CD4-positive, alpha-beta T cell treated with Interleukin-17A for 1 hour (primary cell): ENCODE measurements at places on chromosomes 16 and 17.
A peak's percentile ranks its signal among the peaks of the same experiment; 100 is the strongest.

DNA sequence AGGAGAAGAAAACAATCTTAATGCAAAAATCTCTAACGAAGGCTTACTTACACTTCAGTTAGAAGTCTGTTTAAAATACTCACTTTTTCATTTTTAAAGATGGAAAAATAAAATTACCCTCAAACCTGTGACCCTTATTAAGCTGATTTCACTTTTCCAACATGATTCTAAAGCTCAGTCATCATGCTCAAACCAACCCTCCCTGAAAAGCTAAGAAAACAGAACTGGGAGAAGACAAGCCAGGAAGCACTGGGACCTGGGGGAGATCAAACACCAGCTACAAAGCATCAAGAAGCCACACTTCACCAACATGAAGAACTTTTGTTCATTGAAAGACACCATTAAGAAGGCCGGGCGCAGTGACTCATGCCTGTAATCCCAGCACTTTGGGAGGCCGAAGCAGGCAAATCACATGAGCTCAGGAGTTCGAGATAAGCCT lies 88.8 kb downstream of the LITAF start:
- no peak for DNase-seq

DNA sequence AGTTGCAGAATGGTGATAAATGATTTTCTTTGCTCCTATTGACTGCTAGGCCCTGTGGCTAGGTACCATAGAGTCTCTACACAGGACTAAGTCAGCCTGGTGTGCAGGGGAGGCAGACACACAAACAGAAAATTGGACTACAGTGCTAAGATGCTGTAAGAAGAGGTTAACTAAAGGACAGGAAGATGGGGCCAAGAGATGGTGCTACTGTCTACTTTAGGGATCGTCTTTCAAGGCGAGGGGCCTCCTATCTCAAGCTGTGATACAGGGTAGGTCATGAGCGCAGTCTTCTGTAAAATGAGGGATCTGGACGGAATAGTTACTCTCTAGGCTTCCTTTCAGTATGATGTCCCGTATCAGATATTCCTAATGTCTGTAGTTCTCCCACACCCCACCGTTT lies 817 bp downstream of the NME1 start:
- DNase-seq: peak; percentile 8

DNA sequence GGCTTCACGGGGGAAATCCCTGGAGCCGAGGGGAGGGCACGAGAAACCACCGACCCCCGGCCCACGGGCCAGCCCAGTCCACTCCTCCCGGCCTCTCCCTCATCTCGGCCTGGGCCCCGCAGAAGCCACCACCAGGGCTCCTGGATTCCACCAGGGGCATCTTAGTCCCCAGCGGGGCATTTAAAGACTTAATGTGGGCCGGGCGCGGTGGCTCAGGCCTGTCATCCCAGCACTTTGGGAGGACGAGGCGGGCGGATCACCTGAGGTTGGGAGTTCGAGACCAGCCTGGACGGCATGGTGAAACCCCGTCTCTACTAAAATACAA lies 24.1 kb upstream of the ABR start:
- DNase-seq: no peak

DNA sequence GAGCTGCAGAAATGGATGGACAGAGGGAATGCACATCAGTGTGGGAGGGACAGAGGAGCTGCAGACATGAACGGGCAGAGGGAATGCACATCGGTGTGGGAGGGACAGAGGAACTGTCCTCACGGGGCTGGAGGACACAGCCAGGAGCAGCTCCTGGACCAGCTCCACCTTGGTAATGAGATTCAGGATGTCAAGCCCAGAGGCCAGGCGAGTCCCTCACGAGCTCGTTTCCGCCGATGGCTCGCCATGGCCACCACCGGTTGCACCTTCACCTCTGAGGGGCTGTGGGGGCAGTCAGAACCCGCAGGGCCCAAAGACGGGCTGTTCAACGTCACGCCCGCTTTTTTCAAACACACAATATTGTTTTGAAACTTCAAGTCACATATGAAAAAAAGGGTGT lies 56.2 kb downstream of the RPH3AL start:
- DNase-seq: no peak

- DNase-seq: no peak
These were observed 22.6 kb downstream of the SLC5A10 start for GRCh38 chr17:18974407-18975149.

- DNase-seq: no peak
These were observed 3.3 kb downstream of the MEAK7 start for GRCh38 chr16:84501077-84501735.

- no peak for DNase-seq
These were observed 7.4 kb downstream of the CACNG4 start for GRCh38 chr17:66971730-66972441.

DNA sequence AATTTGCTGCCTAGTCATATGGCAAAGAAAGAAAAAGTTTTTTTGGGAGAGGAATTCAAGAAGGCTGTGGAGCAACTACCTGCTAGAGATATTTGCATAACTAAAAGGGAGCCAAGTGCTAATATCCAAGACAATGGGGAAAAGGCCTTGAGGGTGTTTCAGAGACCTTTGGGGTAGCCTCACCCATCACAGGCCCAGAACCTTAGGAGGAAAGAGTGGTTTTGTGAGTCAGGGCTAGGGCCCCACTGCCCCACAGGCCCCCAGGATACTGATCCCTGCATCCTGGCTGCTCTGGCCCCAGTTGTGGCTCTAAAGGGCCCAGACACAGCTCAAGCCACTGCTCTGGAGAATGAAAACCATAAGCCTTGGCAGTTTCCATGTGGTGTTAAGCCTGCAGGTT lies 41.9 kb upstream of the SDK2 start:
- DNase-seq: no peak

DNA sequence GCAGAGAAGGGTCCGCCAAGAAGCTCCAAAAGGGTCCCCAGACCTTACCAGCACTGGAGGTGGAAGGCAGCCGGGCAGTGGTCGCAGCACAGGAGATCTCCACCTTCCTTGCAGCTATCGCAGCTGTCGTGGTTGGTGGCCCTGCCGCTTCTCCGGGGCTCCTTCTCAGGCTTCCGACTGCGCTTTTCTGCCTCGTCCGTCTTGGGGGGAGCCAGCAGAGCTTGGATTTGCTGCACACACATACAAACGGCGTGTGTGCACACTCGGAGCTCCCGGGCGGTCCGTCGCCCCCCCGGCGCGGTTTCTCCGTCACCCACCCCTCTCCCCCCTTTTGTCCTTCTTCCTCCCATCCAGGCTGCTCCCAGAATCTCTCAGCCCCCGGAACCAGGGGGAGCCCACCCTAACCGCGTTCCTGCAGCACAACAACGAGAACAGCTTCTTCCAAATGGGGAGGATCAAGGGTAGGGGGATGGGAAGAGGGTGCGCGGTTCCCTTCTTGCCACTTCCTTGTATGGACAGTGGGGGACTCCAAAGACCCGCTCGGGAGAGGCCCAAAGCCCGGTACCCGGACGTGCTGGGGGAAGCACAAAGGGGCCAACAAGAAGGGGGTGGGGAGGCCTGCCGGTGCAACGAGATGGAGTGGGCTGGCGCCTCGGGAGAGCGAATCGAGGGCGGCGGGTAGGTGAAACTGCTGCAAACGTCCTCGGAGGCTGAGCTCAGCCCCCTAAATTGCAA lies 1.1 kb downstream of the PHF12 start:
- DNase-seq: peak; percentile 71

DNA sequence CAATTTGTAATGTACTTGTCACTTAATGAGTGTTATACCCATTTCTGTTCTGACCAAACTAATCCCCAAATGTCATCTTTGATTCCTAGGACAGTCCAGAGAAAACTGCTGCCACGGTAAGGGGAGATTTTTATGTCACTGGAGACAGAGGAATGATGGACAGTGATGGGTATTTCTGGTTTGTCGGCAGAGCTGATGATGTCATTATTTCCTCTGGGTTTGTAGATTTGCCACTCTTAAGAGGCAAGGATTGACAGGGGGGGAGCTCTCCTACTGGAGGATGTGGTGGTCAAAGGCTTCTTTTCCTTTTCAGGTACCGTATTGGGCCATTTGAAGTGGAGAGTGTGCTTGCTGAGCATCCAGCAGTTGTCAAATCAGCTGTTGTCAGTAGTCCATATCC lies 12.5 kb downstream of the THUMPD1 start:
- no peak for DNase-seq

GRCh38 chr16:74372953-74373846 lies 2.9 kb upstream of the NPIPB15 start:
- no peak for DNase-seq

DNA sequence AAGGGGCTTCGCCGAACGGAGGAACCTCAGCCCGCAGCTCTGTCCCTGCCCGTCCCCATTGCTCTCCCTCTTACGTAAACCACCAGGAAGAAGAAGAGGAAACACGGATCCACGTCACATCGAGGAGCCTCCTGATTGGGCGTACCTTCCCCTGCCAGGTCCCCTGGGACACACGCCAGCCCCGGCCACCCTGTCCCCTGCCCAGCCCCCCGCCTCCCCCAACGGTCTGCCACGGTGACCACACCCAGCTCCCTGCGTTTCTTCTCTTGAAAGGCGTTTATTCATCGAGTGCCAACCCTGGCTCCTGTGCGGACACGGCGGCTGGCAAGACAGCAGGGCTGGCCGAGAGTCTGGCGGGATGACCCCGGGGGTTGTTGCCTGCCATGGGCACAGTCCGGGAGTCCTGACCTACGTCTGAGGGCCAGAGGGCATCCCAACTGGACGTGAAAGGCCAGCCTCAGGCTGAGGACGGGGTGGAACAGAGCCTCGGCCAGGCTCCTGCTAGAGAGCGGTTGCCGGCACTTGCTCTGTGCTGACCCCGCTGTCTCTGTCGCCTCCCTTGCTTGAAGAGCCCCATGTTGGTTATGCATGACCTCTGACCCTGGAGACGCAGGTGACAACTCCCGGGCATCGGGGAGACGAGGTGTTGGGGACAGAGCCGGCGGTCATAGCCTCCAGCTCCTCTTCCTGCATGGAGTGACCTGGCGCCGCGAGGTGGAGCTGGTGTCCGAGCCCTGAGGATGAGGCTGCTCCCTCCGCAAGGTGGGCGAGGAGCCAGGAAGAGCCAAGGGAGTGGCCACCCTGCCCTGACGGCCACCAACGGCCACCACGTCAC lies 40.5 kb upstream of the ACSF3 start:
- DNase-seq: peak; percentile 29

DNA sequence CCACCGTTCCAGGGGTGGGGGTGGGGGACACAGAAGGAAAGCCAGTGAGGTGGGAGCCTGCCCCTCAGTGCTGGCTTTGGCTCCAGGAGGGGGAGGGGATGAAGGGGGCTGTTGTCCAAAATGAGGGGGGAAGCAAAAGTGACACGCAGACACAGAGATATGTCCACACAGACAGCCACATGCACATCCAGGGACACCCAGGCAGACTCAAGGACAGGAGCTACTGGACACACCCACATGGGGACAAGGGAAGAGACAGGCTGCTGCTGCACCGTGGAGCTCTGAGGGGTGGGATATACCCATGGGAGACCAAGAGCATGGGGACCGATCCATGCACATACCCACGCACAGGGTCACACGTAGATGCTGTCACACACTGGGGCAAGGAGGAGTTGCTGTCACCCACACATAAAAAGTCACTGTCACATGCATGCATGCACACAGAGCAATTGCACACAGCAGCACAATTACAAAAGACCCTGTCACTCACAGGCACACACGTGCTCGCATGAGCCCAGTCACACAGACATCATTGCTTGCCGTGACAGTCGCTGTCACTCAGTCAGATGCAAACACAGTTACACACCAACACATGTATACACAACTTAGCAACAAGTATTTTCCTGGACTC lies 1.3 kb downstream of the THRA start:
- DNase-seq: no peak

- no peak for DNase-seq
These were observed 233.3 kb downstream of the CHD9NB start for GRCh38 chr16:52819405-52819804.

- DNase-seq: no peak
These were observed 28.9 kb upstream of the CLEC18A start for GRCh38 chr16:69922200-69922599.

GRCh38 chr16:87098976-87099720 lies 218.0 kb downstream of the C16orf95 start:
- DNase-seq: no peak

GRCh38 chr17:66647391-66647983 lies 187.4 kb upstream of the CACNG5 start:
- DNase-seq: no peak

GRCh38 chr17:17391668-17392370 lies 85.0 kb upstream of the MED9 start:
- peak; percentile 90 for DNase-seq

GRCh38 chr16:67529582-67530012 lies 968 bp downstream of the RIPOR1 start:
- DNase-seq: no peak

DNA sequence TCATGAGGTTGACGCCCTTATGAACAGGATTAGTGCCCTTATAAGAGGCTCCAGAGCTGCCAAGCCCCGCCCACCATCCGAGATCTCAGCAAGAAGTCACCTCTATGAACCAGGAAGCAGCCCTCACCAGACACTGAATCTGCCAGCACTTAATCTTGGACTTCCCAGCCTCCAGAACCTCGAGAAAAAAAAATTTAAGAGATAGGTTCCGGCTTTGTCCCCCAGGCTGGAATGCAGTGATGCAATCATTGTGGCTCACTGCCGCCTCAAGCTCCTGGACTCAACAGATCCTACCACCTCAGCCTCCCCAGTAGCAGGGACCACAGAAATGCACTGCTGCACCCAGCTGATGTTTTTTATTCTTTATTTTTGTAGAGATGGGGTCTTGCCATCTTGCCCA lies 22.5 kb upstream of the ADCY9 start:
- DNase-seq: no peak

DNA sequence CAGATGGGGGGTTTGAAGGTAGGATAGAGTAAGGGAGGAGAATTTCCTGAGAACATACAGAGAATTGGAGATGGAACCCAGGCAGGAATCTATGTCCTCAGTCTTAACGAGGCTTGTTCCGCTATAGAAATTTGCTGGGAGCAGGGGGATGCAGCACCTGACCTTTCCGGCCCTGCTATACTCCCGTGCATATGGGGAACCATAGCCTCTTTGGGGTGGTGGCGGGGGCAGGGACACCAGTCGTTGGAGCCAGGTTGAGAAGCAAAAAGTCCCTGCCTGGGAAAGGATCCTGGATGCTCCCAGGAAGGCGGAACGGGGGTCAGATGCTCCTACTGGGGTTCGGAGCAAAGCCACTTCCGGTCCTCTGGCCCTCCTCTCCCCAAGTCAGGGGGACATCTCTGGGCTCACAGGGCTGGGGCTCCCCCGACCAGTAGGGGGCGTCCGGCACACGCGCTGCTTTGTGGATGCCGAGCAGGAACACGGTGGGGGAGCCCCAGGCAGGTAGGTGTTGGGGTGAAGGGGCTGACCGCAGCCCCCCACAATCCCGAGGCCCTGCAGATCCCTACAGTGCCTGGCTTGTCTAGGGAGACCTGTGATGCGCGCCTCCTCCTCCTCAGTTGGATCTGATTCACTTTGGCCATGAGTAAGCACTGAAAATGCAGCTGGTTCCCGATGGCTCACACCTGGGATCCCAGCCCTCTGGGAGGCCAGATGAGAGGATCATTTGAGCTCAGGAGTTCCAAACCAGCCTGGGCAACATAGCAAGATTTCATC lies 15.5 kb upstream of the TFAP4 start:
- peak; percentile 82 for DNase-seq
